Activated T-helper 1 cell treated with anti-CD3 and anti-CD28 coated beads, Interleukin-12 subunit alpha, Interleukin-12 subunit beta, Interleukin-2, Interleukin-4 antibody, amounts not matched to agents 30 ng/mL and 10 ng/mL and 1 ng/mL, durations not matched to agents 14 hours and 24 hours and 36 hours (primary cell): ENCODE measurements at places on chromosomes 11 and 22. TPM values are rescaled to one million over a fixed set of nuclear protein-coding genes. Genes with fewer than 3 reads are reported as not detected.

DNA sequence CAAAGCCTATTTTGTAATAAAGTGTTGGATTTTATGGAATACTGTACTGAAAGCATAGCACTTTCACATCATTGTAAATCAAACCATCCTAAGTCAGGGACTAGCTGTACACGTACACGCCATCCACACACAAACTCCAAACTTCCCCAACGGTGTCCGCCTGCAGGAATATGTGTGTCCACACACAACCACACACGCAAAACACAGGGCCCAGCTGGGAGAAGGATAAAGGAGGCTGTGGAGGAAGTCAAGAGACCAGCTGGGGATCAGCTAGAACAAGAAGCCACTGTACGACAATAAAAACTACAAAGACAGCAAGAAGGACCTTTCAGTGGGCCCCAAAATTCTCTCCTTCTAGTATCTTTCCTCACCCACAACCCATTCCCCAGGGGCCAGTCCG, 1.6 kb downstream of the TRIM29 start:
- no peaks in the 10 kb centered on the region for H3K27me3 ChIP-seq
- no peaks in the 10 kb centered on the region for H3K36me3 ChIP-seq
- no peak for DNase-seq
- H3K27ac ChIP-seq: no peak overlapping the region

GRCh38 chr11:120096369-120097191, 41.3 kb downstream of the TRIM29 start:
- DNase-seq: no peak
- no peak overlapping the region for H3K4me3 ChIP-seq
- H3K27me3 ChIP-seq: peaks cover 4% of the 10 kb centered on the region
- H3K4me1 ChIP-seq: no peaks in the 10 kb centered on the region

MUC15 gene
- total RNA-seq: not detected in 2 replicates

DNA sequence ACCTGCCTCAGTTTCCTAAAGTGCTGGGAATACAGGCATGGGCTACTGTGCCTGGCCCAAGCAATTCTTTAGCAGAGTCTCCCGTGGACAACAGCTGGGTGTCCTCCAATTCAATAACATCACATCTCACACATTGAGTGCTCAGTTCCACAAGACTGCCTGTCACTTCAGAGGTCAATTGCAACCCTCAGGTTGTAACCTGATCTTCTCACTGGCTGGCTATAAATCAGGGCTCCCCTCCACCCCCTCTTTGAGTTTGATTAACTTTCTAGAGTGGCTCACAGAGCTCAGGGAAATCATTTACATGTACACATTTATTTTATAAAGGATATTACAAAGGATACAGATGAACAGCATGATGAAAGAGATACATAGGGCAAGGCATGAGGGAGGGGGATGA, 68.1 kb downstream of the MCHR1 start:
- peaks cover 9% of the 10 kb centered on the region for H3K27me3 ChIP-seq
- H3K27ac ChIP-seq: no peak overlapping the region
- H3K36me3 ChIP-seq: no peaks in the 10 kb centered on the region
- no peak overlapping the region for H3K4me3 ChIP-seq
